HS-5 (cell line): ENCODE measurements at places on chromosomes 1 and 21.

- DNase-seq = no peak
Observed at GRCh38 chr1:156705321-156705917, at the start of gene CRABP2. Gene CRABP2 (minus strand): TSS chr1:156705583. CDS start chr1:156705446, 137 bp downstream.

DNA sequence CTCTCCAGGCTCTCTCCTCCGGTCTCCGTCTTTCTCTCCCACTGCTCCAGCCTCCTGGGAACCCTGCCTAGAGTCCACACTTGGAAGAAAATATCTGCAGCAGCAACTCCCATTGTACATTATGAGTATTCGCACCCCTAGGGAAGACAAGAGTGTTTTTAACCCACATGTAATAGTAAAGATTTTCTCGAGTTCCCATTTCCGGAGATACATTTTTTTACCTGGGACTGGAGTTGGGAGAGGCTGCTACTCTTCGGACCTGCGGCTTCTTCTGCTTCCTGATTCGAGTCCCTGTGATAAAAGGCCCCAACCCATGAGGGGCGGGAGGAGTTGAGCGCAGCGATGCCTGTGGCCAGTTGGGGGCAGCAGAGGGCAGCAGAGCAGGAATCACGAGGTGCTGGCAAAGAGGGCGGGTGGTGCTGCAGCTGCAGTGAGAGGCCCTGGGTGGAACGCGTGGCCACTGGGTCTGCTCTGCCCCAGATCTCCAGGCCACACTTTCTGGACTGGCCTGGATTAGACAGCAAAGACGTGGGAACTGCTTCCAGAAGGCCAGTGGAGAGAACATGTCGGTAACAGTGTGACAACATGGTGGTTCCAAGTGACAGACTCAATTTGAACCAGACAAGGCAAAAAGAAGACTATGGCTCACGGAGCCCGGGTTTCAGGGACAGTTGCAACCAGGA, 221.0 kb upstream of the CSF3R start:
- DNase-seq = no peak

- DNase-seq = no peak
Observed at GRCh38 chr21:43303275-43304178, 123.4 kb downstream of the SIK1 start.

DNA sequence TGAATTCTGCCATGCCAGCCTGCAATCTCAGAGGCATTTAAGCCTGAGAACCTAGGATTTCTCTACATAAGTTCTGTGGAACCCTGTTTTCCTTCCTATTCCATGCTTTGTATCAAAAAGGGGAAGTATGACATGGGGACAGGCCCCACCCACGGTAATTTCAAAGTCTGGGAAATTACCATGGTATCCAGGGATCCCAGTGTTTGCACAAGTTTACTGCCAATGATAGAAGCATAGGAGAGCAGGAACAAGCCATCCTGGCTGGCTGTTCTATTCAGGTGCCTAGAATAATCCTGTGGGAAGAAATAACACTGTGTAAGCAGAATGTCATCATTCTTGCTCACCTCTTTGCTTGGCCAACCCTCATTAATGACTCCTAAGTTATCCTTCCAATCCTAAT, 53.8 kb upstream of the ATP1B1 start:
- no peak for DNase-seq

- peak; percentile 11 for DNase-seq
Observed at GRCh38 chr1:17802164-17802563, 47.0 kb downstream of the ACTL8 start.

DNA sequence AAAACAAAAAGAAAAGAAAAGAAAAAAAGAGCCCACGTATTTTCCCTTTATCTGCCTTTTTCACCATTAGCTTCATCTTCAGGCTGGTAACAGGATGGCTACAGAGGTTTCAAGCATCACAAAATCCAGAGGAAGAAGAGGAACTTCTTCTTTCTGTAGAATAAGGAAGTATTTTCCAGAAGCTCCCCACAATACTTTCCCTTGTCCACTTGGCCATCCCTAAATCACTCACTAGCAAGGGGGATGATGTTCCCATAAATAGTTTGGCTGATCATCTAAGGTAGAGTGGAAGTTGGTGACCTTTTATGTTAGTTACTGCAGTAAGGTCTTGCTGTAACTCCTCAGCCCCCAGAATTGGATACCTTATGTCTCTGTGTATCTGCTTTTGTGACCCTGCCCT, 45.1 kb upstream of the RNF11 start:
- DNase-seq = no peak

DNA sequence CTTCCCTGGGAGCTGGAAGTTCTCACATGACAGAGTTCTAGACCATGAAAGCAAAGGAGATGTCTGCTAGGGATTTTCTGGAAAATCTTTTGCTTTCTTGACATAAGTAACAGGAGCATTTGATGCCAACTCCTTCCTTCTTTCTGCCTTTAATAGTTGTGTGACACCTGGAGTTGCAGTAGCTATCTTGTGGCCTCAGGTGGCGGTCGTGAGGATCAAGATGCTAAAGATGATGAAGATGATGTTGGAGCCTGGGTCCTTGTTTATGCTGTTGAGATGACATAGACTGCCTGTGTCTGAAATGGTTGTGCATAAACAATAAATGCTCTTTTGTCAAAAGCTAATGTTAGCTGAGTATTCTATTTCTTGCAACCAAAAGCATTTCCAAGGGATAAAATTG, 32.7 kb upstream of the KIRREL1 start:
- no peak for DNase-seq

DNA sequence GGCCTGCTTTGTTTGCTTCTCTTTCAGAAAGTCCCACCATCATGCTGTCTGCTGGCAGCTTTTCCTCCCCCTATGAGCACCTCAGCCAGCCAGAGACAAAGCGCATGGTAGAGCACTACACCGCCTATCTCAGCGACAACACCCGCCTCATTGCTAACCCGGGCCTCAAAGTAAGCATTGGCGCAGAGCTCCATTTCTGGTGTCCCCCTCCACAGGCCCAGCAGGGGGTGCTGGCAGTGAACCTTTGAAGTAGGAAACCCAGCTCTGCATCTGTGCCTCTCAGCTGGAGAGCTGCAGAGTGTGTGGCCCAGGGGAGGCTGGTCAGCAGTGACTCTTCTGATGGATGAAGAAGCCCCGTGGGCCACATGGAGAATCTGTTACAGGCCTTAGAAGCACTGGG, 81.2 kb upstream of the RAVER2 start:
- no peak for DNase-seq

- DNase-seq = no peak
Observed at GRCh38 chr1:53573931-53574330, 114.7 kb downstream of the DMRTB1 start.

- no peak for DNase-seq
Observed at GRCh38 chr1:116886291-116886878, 23.3 kb upstream of the PTGFRN start.

DNA sequence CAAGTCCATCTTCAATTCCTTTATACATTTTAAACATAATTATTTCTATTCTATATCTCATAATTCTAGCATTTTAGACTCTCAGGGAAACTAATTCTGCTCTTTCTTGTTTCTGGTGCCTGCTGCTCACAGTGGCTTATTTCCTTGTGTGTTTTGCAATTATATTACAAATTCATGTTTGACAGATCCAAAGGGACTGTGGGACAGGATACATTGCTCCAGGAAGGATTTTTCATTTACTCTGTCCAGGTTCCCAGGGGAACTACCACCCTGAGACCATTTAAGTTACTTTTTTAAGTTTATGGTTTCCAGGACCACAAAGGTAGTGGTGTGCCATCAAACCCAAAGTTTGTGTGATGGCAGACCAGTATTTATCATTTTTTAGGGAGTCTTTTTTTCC, 6.6 kb downstream of the TTC39A start:
- no peak for DNase-seq

GRCh38 chr1:107277022-107277421, 136.2 kb downstream of the NTNG1 start:
- no peak for DNase-seq

GRCh38 chr1:204961765-204962419, 81.1 kb upstream of the CNTN2 start:
- DNase-seq = no peak

DNA sequence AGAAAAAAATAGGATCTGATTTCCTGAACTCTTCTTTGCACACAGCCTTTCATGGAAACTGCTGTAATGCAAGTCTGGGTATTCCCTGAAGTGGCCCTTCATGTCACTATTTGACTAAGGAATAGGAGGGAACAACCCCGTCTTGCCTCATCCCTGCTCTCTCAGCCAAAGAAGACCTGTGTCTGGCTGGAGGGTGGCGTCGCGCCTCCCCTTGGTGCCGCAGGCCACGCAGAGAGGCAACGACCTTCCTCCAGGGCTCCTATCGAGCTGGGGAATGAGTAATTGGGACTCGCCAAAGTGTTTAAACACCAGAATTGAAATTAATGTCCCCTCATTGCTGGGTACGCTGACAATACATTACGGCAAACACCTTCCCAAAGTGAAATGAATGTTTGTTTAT, 129.8 kb downstream of the PBX1 start:
- no peak for DNase-seq

DNA sequence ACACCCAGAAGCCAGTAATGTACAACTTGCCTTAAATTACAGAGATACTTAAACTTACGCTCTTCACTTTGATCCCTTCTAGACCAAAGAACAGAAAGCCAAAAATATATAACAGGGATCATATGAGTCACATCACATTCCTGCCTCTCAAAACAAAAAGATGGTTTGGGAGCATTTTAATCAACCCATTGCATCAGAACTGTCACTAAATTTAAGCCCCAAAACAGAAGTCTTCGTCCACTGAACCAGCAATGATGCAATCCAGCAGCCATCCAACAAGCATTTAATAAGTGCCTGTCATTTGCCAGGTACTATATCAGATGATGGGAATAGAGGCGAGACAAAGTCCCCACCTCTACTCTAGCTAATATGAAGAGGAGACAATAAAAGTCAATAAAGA, 42.7 kb upstream of the GLIS1 start:
- no peak for DNase-seq

GRCh38 chr1:116257341-116257767, 115.7 kb upstream of the ATP1A1 start:
- no peak for DNase-seq

DNA sequence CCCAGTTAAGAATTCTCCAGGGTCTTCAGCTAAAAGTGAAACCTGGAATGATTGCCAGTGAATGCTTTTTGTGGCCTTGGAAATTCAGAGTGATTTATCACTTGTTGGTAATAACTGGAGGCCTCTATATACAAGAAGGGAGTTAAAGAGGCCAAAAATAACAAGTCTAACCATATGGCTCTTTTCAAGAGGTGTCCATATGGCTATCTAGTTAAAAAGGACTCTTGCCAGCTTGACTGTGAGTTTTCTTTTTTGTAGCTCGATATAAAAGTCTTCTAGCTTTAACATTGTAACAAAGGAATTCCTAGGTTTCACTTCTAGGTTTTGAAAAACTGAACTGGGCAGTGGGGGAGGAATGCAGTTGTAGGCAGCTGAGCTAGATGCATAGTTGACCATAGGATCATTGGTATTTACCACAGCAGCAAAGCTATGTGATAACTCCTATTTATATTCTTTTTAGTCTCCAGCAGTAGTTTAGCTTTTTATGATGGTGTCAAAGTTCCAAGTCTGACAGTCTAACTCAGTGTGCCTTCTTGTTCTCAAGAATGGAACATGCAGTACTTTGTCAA, 44.4 kb downstream of the CACHD1 start:
- DNase-seq = peak; percentile 31

DNA sequence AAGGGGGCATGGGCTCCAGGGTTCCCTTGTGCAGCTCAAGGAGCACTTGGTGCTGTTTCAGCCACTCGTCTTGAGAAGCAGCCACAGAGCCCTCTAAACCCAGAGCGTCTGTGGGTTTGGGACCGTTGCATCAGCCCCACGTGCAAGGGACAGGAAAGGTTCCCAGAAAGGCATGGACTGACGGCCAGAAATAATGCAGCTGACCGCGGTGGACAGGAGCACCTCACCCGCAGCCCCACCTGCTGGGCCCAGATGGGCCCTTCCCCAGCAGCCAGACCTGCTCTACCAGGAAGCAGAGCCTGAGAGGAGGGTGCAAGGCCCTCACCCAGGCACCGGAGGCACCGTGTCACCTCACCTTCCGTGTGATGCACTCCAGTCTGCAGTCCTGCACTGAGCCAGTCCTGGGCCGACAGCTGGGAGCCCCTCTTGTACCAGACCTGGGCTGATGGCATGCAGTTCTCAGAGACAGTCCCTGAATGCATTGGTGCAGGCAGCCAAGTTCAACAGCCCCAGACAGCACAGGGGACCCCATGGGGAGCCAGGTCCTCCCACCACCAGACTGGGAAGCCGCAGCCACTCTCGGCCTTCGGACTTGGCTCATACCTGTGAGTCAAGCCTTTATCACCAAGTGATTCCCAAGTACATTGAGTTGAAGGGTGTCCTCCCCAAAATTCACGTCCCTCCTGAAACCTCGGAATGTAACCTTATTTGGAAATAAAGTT, 4.8 kb upstream of the TFF3 start:
- DNase-seq = no peak

GRCh38 chr1:64568171-64568450, 98.2 kb downstream of the CACHD1 start:
- no peak for DNase-seq

- peak; percentile 48 for DNase-seq
Observed at GRCh38 chr1:94142022-94142421, 21.1 kb upstream of the ABCA4 start.

DNA sequence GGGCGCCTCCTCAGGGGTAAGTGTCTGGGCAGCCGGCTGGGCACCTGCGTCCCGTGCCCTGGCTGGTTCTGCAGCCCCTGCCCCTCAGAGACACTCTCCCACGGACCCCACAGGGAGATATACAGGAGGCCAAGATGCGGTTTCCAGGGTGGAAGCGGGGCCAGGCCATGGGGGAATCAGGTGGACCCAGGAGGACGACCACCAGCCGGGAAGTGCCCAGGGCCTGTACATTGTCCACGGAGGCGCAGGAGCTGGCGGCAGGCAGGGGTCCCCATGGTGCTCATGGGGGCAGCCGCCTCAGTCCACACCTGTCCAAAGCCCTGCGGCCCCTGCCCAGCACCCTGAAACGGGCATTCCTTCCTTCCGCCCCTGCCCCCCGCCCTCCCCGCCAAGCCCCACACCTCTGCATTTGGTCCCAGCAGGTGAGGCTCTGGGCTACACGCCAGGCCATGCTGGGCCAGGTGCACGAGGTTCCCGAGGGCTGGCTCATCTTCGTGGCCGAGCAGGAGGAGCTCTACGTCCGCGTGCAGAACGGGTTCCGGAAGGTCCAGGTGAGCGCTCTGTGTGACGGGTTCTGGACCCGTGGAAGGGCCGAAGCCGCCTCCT, 36.7 kb downstream of the SLC19A1 start:
- no peak for DNase-seq

- no peak for DNase-seq
Observed at GRCh38 chr21:35237287-35237686, 188.2 kb upstream of the RUNX1 start.

- no peak for DNase-seq
Observed at GRCh38 chr1:51139474-51139873, 37.4 kb downstream of the C1orf185 start.

DNA sequence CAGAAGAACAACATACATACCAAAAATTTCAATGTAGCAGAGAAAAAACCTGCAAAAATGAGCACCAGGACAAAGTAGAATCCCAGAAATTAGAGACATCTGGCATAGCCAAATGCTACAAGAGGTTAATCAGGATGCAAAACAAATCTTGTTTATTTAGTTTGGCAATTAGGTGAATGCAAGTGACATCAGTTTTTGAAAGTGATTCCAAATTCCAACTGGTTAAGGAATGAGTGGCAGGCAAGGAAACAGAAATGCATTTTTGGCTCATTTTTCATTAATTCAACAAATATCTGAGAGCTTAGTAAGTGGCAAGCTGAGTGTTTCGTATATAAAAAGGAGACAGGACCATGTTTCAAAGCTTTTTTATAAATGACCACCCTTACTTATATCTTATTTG, 21.3 kb downstream of the SCAF4 start:
- DNase-seq = peak; percentile 42

- no peak for DNase-seq
Observed at GRCh38 chr1:97905141-97905940, 15.5 kb downstream of the DPYD start.

GRCh38 chr1:155860970-155861510, 1.7 kb downstream of the SYT11 start:
- no peak for DNase-seq
